ENCODE measurements at places on chromosomes 6 and 20.

DNA sequence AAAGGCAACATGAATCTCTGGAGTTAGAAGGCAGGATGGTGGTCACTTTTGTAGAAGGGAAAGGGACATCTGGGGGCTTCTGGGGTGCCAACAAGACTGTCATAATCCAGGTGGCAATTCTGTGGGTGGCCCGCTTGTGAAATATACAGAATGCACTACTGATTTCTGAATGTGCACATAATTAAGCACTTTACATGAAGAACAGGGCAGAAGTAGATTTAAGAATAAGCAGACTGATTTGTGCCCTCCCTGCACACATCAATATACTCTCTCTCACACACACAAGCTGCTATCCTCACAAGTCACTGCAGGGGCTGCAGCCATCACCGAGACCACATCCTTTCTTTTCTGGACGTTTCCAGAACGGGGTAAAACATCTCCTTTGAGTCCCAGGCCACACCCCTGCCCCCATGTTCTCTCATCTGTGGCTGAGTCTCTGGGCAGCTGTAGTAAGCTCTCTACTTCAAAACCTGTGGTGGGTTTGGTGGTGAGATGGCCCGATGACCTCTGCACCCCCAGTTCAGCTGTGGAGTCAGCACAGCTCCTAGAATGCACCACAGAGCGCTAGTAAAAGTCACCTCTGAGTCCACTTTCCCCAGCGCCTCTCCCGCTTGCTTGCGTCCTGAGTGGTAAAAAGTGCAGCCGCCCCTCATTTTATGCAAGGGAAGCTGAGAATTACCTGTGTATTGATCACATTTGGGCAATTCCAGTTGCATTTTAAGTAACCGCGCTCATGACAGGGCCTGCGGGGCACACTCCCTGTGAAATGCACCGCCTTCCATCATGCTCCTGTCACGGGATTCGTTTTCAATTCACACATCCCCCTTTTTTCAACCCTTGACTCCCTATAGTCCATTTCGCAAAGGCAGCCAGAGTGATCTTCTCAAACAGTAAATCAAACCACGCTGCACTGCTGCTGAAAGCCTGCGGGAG lies 115.5 kb downstream of the NFATC2 start:
- no peak for DNase-seq

DNA sequence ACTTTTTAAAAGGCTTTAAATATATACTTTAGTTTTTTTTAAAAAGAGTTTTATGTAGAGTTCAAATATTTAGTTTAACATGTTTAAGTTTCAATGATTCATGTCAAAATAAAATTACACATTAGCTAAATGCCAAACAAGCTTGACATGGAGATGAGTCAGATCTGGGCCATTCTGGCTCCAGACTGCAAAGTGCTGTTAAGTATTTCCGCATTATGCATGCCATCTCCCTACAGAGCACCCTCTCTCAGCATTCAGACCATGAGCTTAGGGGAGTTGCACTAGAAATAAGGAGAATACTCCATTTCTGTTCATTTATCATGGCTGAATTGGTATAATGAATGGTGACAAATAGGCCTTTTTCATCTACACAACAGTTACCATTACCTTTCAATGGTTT lies 21.5 kb upstream of the HS3ST5 start:
- no peak for DNase-seq

GRCh38 chr6:3208098-3208774 lies 19.2 kb downstream of the TUBB2B start:
- DNase-seq = no peak

DNA sequence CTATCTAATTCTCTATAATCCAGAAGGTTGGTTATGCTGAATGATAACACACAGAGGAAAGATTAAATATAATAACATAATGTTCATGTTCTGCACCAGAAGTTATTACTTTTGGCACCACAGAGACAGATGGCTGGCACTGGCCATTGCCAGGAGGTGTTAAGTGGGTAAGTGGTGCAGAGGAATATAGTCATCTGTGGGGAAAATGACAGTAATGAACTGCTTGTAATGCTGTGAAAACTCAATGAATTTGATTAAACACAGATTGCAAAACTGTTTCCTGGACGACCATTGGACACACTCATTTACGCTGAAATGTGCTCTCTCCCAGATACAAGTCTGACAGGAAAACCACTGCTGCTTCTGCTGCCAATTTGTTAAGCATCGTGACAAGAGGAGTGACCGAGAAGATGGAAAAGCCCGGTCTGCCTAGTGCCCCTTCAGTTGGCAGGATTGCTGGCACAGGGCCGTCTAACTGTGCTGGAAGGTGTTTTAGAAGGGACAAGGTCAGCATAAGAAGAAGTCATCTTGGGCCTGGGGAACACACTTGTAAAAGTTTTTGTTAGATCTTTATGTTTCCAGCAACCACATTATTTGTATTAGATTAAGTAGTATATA lies 567.4 kb downstream of the CBLN4 start:
- no peak for DNase-seq

- no peak for DNase-seq
Observed at GRCh38 chr20:40617594-40617993, 71.4 kb downstream of the MAFB start.

GRCh38 chr20:32141465-32141980 lies 32.0 kb downstream of the TM9SF4 start:
- no peak for DNase-seq

- no peak for DNase-seq
Observed at GRCh38 chr6:142318714-142319113, 16.9 kb downstream of the ADGRG6 start.

DNA sequence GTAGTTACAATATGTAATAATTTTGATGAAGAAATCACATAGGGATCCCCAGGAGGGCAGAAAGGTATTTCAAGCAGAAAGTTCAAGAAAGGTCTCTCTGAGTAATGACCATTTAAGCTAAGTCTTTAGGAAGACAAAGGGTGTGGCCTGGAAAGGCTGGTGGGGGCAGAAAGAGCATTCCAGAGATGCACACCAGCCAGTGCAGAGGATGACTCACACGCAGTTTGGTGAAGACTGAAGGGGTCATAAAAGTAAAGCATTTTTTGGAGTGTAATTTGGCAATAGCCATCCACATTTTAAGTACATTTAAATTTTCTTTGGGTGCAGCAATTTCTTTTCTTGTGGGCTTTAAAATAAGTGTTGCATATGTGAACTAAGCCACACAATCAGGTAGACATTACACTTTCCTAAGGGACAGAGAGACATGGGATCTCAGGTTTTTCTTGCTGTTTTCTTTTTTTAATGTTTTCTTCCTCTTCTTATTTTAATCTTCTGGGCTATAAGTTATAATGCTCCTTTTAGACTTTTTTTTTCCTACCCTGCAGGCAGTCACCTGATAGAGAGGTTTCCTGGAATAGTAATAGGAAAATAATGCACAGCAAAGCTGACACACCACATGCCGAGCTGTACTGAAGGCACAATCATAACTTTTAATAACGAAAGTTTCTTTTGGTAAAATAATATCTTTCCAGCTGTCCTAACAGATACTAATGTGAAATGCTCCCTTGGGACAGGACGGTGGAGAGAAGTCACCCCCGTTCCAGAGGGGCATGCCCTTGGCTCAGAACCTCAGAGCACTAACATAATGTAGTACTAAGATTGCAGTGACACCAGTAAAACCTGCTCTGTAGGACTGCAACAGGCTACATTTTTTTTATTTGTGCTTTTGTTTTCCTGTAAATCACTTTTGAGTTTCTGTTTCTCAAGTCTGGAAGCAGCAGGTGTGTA lies 49.6 kb upstream of the PTPRK start:
- peak; percentile 11 for DNase-seq

DNA sequence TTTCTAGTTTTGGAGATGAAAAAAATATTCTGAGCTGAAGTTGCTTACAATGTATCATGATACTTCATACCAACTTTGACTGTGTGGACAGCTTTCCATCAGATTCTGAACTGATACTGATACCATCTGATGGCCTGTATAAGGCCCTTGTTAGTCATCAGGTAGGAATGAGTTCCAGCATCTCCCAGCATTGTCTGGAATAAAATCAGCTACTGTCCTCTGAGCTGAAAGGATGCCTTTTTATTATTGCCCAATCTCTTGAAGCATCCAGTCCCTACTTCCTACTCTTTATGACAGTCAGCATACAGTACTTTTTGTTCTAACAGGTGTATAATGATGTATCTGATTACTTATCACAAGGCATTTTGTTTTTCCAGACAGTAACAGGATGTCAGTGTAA lies 70.6 kb upstream of the EYA4 start:
- DNase-seq = no peak

- DNase-seq = no peak
Observed at GRCh38 chr20:36969051-36969450, 17.5 kb upstream of the SAMHD1 start.

DNA sequence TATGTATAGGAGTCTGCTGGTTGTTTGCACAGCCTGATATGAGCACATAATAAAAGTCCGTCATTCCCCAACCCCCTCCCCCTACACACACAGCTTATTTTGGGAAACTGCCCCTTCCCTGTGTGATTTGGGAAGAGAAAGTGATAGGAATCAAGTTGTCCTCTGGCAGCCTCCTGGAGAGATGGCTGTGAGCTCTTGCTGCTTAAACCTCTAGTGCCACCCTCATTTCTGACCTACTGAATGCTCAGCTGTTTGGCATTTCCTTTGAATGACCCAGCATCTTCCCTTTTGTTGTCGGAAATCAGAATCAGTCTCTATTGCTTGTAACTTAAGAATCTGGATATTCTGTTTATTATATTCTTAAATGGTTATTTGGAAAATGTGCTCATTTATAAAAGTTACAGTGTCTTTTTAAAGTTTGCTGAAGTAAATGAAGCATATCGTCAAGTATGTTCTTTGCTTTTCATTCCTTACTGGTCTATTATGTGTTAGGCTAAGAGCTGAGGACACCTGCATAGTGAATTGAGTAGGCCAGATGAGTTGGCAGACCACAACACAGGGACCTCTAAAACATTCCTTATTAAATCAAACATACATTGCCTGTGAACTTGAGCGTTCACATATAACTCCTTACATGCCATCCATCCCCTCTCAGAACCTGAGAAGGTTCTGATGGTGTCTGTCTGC lies 5.5 kb downstream of the RWDD2A start:
- DNase-seq = no peak

GRCh38 chr6:150091476-150091875 lies 22.6 kb upstream of the ULBP3 start:
- no peak for DNase-seq

DNA sequence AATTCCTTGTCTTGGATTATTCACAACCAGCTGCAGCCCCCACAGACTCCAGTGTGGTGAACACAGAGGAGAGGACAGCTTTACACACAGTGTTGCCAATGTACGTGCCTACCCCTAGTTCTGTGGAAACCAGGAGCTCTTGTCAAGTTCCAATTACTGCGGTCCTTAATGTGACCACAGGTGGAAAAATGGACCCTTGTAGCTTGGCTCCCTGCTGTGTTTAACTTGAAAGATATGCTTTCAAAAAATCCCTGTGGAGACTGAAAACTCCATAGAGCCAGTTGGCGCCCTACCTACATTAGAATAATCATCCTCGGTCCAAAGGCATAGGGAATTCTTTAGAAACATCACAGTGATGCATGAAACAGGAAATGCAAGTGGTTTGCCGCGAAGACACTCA lies 118.3 kb upstream of the SLC22A23 start:
- DNase-seq = no peak

DNA sequence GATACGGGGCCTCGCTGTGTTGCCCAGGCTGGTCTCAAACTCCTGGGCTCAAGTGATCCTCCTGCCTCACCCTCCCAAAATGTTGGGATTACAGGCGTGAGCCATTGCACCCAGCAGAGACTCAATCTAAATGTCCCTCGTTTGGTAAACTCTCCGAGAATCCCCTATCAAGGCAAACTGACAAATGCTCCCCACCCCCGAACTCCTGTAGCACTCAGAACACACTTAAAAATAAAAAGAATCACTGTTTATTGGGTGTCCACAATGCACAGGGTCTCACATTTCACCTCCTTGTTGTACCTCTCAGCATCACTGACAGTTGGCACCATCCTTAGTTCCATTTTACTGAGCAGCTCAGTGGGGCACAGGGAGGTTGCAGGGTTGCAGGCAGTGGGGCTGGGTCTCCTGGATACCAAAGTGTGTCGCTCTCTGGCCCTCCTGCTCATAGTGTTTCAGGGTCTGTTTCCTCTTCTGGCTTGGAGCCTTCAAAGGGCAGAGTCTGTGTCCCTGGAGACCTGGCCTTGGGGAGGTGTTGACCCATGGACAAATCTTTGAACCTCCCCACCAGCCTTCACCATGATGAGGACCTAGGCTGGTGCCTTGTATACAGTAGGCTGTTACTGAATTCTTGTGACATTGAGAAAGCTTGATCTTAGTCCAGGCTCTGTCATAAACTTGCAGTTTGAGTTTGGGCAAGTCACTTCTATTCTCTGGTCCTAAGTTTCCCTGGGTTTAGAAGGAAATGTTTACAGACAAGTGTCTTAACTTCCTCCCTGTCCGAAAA lies 8.5 kb upstream of the SRC start:
- no peak for DNase-seq

DNA sequence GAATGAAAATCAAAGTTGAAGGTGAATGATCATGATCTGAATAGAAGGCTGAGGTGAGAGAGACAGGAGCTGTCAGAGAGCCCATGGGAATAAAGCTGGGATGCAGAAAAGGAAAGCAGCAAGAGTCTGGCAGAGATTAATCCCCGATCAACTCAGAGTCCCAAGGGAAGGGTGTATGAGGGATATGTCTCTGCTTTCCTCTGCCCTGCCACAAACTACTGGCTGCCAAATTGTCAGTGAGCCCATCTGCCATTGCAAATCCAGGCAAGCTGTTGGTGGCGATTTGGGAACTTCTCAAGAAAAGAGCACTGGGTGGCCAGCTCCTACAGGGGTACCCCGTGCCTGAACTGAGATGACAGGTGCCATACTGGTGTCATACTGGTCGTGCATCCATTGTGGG lies 705.5 kb upstream of the MAN1A1 start:
- no peak for DNase-seq

DNA sequence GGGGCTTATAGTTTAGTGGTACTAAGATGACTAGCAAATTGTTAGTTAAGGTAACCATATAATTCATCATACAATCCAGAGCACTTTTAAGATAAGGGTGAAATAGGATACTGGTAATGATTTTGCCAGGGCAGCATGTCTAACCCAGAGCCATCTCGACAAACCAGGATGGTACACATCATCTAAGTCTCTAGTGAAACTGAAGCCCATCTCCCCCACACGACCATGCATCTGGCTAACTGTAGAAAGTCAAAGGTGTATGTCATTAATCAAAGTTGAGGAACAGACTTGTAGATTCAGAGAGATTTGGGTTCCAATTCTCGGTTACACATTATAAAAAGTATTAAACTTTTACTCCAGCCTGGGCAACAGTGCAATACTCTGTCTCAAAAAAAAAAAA lies 78.3 kb downstream of the PRKN start:
- no peak for DNase-seq

- DNase-seq = no peak
Observed at GRCh38 chr6:113461153-113461932, 395.8 kb upstream of the MARCKS start.
